ENCODE measurements at places on chromosomes 2 and 18. TPM values are rescaled to one million over a fixed set of nuclear protein-coding genes. Genes with fewer than 3 reads are reported as not detected.

Gene SULT1C2
- total RNA-seq: 0.29 TPM

Gene AQP4
- not detected for total RNA-seq

Gene COBLL1
- 9.8 TPM for total RNA-seq

Gene TBR1
- total RNA-seq: not detected

Gene ABCB11
- total RNA-seq: not detected

Gene GCG
- not detected for total RNA-seq

Gene DAPL1
- total RNA-seq: not detected

Gene RGPD4
- not detected for total RNA-seq

GRCh38 chr2:216031960-216032689 is 18.8 kb upstream of the MREG start:
- DNase-seq: peak; percentile 41

- DNase-seq: peak; percentile 19
Measured at GRCh38 chr18:39959839-39960238, 1995.2 kb upstream of the PIK3C3 start.

- no peak for DNase-seq
Measured at GRCh38 chr2:23944976-23945375, 4.7 kb downstream of the UBXN2A start.

- no peak for DNase-seq
Measured at GRCh38 chr2:64177315-64177714, 33.1 kb upstream of the PELI1 start.

GRCh38 chr2:84486441-84487115 is 27.5 kb upstream of the SUCLG1 start:
- DNase-seq: no peak

- no peak for DNase-seq
Measured at GRCh38 chr2:215573496-215573895, 137.6 kb upstream of the FN1 start.

DNA sequence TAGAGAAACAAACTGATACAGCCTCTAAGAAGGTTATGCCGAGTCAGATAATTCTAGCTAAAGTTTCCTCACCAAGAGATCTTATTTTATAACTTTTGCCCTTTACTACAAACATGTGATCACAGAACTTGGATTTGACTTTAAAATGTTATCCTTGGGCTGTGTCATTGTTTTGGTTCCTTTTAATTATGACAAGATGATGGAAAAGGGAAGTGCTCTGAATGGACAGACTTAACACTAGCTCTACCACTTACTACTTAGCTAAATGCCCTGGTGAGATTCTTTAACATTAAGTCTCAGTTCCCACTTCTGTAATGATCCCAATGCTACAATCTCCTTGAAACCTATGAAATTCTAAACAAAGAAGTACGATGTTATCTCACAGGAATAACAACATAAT is 69.9 kb downstream of the RTTN start:
- DNase-seq: no peak

GRCh38 chr18:76524900-76525698 is 30.1 kb upstream of the ZNF516 start:
- no peak for DNase-seq

GRCh38 chr2:176166272-176166671 is 9.2 kb downstream of the HOXD3 start:
- no peak for DNase-seq

- DNase-seq: no peak
Measured at GRCh38 chr18:60110836-60111235, 211.0 kb downstream of the PMAIP1 start.

DNA sequence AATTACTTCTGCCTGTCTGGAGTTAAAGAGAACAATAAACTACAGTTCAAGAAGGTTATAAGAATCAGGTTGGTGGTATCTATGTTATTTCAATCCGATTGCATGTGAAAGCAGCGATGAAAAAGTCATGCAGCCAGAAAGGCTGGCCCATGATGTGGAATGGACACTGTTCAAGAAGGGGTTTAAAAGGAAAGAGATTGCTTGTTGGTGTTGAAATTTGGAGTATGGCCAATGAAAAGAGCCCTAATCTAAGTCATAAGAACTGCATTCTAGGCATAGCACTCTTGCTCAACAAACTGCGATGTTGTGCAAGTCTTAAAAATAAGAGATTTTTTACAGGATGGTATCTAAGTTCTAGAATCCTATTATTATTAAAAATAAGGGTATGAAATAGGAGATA is 61.3 kb downstream of the EFEMP1 start:
- peak; percentile 51 for DNase-seq

DNA sequence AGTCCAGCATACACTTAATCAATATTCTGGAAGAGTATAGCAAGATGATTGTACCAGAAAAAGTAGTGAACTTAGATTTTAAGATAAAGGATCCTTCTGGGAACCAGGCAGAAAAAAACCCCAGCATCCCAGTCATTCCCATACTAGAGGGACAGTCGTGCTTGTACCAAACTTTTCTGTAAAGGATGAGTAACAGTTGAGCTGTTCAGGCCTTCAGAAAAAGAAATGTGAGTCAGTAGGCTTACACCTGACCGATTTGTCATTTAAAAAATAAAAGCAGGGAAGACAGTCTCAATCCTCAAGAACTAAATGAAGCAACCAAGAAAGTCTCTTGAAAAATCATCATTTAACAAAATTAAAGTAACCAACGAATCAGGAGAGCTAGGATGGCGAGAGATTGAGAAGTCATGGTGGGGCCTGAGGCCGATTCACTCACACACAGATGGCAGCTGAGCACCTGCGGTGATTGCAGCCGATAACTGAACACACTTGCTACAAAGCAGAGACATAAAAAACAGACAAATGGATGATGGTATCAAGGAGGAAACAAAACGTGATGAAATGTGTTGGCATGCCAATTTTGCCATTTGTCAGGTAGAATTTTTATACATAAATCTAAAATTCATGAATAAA is 170.0 kb upstream of the ALKAL2 start:
- no peak for DNase-seq

- no peak for DNase-seq
Measured at GRCh38 chr2:179449010-179449409, 184.4 kb upstream of the SESTD1 start.

DNA sequence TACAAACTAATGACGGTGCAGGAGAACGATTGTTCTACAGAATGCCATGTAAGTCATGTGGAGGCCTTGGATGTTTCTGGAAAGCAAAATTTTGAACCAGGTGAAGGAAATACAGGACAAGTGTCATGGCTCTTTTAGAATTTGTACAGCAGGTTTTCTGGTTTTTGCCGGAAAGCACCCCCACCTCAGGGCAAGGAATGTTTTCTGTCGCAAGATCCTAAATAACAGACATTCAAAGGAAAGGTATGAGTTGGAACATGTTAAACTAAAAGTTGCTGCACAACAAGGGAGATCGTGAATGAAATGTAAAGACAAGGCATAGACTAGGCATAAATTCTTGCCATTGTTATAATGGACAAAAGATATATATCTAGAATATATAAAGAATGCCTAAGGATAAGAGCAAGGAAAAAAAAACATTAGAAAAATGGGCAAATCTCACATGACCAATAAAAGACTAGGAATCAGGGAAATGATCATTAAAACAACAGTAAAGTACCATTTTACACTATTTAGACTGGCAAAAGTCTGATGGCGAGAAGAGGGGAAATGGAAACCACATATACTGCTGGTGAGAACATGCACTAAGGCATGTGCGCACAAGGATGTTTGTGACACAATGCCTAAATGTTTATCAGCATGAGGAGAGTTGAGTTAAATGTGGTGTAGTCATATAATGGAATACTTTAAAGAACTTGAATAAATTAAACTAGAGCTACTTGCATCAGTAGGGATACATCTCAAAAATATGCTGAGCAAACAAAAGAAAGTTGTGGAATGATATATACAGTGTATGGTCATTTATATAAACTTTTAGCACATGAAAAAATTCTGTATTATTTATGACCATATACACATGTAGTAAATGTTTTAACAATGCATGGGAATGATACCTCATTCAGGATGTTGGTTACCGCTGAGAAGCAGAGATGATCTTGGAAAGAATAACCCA is 127.0 kb downstream of the EML6 start:
- DNase-seq: no peak

GRCh38 chr2:200515155-200515554 is 5.3 kb upstream of the KCTD18 start:
- DNase-seq: no peak

DNA sequence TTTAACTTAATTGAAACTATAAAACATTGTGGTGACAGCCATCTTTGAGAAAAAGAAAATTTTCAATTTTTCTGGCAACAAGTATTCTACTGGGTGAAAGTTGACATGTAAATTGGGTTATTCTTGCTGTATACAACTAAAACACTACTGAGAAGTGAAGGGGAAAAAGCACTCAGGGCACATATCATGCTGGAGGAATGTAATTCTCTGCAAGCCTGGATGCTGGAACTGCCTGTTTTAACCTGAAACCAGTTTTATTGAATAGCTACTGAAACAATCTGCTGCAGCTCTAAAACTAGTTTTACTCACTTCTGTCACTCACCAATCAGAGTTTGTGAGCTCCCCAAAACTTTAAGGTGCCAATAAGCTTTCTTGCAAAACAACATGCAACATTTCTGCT is 1136.0 kb downstream of the LRP1B start:
- DNase-seq: no peak

- no peak for DNase-seq
Measured at GRCh38 chr2:209121691-209122090, 302.2 kb upstream of the MAP2 start.

DNA sequence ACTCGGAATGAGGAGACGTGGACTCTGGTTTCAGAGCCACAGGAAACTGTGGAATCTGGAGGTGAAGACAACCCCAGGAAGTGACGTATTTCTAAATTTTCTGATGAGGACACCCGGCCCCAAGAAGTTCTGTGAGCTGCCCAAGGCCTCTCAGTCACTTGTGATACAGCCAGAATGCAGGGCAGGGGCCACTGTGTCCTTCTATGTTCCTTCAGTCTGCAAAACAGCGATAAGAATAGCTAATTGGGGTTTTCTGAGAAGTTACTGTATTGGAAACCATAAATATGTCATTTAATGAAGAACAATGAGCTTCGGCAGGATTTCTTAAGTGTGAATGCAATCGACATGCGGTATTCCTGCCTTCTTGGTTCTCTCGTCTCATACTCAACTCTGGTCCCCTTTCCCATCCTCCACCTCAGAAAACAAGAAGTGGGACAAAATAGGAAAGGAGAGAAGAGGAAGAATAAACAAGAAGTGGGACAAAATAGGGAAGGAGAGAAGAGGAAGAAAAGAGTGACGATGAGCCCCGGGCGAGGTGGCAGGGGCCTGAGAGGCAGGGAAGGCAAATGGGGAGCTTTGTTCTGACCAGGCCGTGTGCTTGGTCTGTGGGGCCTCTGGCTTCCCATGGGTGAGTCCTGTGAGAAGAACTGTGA is 282.0 kb upstream of the REV1 start:
- DNase-seq: no peak

DNA sequence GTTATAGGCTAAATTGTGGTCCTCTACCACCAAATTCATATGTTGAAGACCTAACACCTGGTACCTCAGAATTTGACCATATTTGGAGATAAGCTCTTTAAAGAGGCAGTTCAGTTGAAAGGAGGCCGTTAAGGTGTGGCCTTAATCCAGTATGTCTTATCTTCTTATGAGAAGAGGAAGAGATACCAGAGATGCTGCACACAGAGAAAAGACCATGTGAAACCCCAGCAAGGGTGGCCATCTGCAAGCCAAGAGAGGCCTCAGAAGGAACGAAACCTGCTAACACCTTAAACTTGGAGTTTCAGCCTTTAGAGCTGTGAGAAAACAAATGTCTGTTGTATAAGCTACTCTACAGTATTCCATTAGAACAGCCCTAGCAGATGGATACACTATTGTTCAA is 528.1 kb upstream of the DCC start:
- DNase-seq: no peak

- DNase-seq: peak; percentile 99
Measured at GRCh38 chr2:237432484-237433092, 18.6 kb upstream of the COL6A3 start.

- no peak for DNase-seq
Measured at GRCh38 chr2:56021579-56021978, 98.0 kb upstream of the EFEMP1 start.

GRCh38 chr18:54813977-54814565 is 14.2 kb upstream of the RAB27B start:
- no peak for DNase-seq

DNA sequence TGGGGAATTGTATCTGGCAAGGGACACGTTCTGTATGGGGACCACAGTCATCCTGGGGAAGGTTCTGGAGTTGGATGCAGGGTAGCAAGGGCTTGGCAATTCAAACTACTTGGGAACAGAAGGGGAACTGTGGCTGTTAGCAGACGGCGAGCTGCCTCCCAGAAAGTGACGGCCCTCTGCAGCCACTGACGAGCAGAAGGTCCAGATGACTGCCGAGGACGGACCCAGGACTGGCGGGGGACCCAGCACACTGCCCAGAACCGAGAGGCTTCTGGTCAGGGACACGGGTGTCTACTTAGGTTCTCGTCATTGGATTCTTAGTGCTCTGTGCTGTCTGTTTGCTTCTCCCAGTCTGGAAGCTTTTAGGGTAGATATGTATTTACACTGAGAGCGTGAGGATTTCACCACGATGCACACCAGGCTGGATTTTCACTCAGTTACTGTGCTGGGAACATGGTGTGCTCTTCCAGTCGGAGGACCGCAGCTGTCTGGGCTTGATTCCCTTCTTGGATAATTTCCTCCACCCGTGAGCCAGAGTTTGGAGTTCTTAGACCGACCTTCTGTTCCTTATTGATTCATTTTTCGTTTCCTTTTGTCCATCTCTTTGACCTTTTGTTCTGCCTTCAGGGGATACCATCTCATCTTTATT is 13.4 kb downstream of the GPR35 start:
- DNase-seq: no peak

GRCh38 chr18:32707147-32707546 is 65.7 kb downstream of the KLHL14 start:
- no peak for DNase-seq

- no peak for DNase-seq
Measured at GRCh38 chr18:58789876-58790240, 74.8 kb upstream of the ZNF532 start.

DNA sequence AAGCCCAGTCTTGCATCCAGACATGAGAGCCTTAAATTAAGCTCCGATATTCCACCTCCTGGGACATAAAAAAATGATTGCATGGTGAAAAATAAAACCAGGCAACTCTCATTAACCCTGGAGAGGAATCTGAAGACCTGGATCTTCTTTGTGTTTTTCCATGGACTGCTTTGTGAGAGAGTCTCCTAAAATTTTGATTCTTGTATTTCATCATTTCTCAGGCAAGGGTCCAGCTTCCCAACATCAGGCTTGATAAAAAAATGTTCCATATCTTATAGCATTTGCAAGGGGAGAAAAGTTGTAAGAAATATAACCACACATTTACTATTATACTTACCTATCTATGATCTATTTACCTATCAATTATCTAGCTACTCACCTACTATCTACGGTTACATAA is 327.5 kb upstream of the SPHKAP start:
- no peak for DNase-seq

DNA sequence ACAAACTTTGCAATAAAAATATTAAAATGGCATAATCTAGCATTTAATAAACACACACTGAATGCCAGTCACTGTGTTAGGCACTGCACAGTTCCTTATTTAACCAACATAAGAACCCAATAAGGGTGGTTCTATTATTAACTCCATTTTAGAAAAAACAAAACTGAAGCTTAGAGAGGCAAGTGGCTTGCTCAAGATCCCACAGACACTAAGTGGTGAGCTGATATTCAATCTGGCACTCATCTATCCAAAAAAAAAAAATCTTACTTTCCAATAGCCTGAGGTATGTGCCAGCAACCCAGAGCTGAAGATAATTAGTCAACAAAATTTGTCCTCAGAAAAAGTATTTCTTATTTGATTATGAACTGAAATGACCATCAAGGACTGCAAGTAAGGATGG is 799 bp downstream of the CYTIP start:
- DNase-seq: no peak

- no peak for DNase-seq
Measured at GRCh38 chr2:9769171-9770005, 73.9 kb upstream of the TAF1B start.

GRCh38 chr2:66772618-66773017 is 337.7 kb downstream of the MEIS1 start:
- DNase-seq: no peak
